ENCODE measurements at places on chromosomes 16 and 17.
A peak's percentile ranks its signal among the peaks of the same experiment; 100 is the strongest.

DNA sequence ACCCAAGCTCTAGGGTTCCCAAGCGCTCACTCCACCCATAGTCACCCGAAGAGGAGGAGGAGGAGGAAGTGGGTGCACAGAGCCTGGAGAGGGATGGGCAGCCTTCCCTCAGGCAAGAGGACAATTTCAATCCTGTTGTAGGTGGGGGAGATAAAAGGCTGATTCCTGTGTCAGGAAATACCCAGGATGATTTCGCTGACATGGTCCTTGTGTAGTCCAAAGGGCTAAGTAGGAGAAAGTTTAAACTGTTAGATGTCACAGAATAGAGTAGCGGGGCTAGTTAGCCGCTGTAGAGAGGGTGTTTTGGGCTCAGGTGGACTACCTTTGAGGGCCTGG lies 1.3 kb upstream of the EXOC7 start:
- DNase-seq = no peak

GRCh38 chr16:75555707-75556430 lies at the start of gene TMEM231:
Gene TMEM231 (minus strand): TSS chr16:75556252. CDS start chr16:75556209, 43 bp downstream.
- peak; percentile 89 for DNase-seq

DNA sequence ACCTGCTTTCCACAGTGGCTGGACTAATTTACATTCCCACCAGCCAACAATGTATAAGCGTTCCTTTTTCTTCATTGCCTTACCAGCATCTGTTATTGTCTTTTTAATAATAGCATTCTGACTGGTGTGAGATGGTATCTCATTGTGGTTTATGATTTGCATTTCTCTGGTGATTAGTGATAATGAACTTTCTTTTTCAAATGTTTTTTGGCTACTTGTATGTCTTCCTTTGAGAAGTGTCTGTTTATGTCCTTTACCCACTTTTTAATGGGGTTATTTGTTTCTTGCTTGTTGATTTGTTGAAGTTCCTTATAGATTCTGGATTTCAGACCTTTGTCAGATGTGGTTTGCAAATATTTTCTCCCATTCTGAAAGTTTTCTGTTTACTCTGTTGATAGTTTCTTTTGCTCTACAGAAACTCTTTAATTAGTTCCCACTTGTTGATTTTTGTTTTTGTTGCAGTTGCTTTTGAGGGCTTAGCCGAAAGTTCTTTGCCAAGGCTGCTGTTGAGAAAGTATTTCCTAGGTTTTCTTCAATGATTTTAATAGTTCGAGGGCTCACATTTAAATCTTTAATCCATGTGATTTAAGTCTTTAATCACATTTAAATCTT lies 26.8 kb downstream of the ITGAM start:
- DNase-seq = no peak

DNA sequence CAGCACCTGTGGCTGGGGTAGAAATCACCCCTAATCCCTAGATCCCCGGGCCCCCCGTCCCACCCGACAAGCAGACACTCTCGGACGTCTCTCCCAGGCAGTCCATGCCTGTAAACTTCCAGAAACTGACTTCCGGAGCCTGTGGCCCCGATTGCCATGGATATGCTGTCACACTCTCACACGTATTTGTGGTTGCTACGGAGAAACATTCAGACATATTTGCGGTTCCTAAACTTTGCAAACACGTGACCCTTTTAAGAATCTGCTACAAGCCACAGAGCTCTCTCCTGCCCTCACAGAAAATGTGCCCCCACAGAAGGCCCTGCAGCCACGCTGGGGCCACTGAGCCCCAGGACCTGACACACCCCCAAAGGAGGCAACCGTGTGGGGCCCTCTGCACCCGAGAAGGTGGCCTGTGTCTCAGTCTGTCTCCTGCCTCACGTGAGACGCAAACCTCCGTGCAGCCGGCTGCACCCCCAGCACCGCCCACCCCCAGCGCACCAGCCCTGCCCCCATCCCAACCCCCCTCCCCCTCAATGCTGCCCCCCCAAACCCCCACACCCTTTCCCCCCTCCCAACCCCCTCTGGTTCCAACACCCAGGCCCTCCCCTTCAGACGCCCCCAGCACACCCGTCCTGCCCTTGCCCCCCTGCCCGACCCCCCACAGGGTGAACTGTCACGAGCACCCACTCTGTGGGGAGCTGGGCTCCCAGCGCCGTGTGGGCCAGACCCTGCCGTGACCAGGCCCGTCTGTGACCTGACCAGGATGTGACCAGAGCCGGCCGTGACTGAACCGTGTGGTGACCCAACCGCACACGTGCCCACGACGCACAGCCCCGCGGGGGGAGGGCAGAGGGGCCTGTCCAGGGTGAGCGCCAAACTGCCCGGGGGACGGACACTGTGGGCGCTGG lies 66.3 kb upstream of the METRNL start:
- DNase-seq = no peak

- DNase-seq = no peak
These were observed 27.1 kb downstream of the MEOX1 start for GRCh38 chr17:43634591-43635125.

DNA sequence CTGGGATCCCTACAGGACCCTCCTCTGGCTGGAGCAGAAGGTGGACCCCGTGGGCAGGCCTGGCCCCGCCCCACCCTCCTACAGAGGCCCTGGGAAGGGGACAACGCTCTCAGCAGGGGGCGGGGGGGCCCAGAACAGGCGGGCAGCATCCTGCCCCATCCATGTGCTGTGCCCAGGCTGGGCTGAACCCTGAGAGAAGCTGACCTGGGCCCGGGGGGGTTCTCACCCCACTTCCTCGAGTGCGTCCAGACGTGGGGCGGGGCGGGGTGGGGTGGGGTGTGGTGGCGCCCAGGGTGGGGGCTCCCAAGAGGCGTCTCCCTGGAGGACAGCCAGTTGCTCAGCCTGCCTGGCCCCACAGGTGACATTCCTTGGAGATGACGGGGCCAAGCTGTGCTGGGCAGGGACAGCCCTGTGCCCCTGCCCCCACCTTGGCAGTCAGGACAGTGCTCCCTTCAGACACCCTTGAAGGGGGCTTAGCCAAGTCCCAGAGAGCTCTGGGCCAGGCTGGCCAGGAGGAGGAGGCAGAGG lies 390 bp upstream of the UNC13D start:
- DNase-seq = peak; percentile 63

GRCh38 chr17:79838522-79839274 lies 542 bp downstream of the CBX4 start:
- peak; percentile 37 for DNase-seq

- no peak for DNase-seq
These were observed 23.2 kb downstream of the SLC7A6OS start for GRCh38 chr16:68287276-68288251.

DNA sequence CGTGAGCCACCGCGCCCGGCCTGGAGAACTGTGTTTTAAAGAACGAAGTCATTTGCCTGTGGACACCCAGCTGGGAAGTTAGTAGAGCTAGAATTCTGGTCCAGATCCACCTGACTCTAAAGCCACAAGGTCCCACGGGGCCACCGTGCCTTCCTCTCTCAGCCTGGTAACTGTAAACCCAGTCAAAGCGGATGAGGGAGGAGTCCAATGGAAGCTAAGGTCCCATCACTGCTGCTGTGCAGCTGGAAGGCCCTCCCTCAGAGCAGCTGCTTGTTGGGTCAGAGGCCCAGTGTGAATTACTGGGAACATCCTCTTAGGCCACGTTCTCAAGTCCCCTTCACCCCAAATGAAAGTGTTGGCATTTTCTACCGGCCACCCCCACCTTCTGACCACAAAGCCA lies 48.8 kb upstream of the CACNG5 start:
- no peak for DNase-seq

GRCh38 chr16:88724855-88725555 lies 18.7 kb downstream of the CTU2 start:
- DNase-seq = no peak

DNA sequence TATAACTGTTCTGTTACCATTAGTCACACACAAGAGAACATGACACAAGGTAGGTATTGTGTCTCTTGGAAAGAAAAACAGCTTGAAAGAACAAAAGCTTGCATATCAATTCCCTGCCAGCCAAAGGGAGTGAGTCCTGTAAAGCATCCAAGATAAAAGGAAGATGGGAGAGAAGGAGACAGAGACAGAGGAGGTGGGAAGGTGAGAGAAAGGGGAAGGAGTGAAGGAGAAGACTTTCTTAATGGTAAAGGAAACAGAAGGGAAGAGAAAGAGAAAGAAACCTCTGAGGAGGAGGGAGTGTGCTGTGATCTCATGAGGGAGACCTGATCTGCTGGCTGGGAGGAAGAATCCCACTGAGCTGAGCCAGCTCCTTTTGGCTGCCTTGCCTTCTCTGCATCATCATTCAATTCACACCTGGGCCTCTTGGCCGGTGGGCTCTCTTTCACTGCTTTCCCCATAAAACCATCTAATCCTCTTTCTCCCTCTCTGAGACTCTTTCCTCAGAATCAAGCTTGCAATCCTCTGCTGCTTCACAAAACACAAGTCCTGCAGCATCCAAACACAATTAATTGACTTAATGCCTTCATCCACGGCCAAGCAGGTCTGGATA lies 271.6 kb downstream of the ABCC12 start:
- no peak for DNase-seq

DNA sequence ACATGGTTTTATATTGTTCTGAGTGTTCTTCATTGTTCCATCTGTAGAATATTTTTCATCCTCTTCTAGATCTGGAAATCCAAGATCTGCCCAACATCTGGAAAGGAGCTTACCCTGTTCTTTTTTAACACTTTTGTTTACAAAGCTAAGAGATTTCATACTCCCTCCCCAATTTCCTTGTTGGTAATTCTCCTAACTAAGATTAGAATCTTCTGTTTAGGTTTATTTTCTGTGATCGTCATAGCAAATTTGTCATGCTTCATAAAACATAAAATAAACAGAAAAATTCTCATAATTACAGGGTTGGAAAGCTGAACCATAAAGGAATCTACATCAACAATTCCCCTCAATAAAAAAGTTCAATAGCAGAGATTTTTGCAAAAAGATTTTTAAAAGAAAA lies 580.3 kb upstream of the CA10 start:
- DNase-seq = no peak

GRCh38 chr16:12573730-12574383 lies 229.8 kb downstream of the CPPED1 start:
- DNase-seq = peak; percentile 61

GRCh38 chr17:72394531-72394930 lies 273.7 kb downstream of the SOX9 start:
- DNase-seq = no peak

- DNase-seq = no peak
These were observed 42.3 kb downstream of the WSB1 start for GRCh38 chr17:27336184-27336583.

GRCh38 chr17:49968405-49969133 lies 421 bp upstream of the DLX4 start:
- no peak for DNase-seq

- no peak for DNase-seq
These were observed 17.5 kb downstream of the ATP2A3 start for GRCh38 chr17:3946711-3947235.

DNA sequence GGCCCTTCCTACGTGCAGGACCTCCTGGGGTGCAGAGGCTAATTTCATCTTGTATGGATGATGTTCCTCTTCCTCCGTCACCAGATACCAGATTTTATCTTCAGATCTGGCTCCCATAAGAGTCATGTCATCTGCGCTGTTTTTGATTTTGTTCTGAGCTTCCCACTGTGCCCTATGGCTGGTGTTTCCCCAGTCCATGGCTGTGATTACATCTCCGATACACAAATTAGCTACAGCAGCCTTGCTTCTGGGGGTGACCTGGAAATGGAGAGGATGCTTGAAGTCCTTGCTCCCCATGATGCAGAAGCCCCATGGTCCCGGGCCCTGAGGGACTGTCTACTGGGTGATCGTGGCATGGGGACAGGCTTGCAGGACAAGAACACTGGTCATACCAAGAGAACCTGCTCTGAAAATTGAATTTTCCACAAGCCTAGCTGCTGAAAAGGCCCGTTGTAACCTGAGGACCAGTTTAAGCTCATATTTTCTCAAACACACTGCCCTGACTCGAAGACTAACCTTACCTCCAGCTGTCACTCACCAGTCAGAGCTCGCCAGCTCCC lies 69.0 kb downstream of the KCNJ12 start:
- no peak for DNase-seq

- no peak for DNase-seq
These were observed 21.0 kb upstream of the FMNL1 start for GRCh38 chr17:45200701-45201100.

- no peak for DNase-seq
These were observed 1.6 kb downstream of the ZNF598 start for GRCh38 chr16:2008009-2008526.

DNA sequence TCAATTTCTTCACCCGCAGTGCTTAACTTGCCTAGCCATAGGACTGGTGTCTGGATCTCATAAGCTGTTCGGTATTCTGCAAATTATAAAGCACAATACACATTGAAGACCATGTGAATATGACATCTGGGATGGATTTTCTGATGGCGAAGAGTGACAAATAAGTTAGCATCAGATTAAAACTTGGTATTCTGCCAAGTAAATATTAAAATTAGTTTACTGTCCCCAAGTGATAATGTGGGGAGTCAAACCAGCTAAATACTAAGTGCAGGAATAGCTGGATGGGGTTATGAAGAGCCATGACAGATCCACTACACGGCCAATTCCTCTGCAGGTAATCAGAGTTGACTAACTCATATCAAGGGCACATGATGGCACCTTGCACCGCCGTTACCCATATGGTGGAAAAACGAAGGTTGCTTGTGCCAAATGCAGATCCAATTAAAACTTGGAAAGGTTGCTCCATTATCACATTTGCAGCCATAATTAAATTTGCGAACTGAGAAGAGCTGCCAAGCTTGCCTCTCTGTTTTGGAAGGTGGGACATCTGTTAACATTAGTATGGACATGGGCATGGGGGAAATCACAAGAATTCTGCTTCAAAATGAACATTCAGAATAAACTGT lies 114.9 kb upstream of the TOM1L1 start:
- no peak for DNase-seq

All from amygdala (tissue), 56 donors.